Activated gamma-delta T cell (primary cell): ENCODE measurements at places on chromosomes 13 and 19.

DNA sequence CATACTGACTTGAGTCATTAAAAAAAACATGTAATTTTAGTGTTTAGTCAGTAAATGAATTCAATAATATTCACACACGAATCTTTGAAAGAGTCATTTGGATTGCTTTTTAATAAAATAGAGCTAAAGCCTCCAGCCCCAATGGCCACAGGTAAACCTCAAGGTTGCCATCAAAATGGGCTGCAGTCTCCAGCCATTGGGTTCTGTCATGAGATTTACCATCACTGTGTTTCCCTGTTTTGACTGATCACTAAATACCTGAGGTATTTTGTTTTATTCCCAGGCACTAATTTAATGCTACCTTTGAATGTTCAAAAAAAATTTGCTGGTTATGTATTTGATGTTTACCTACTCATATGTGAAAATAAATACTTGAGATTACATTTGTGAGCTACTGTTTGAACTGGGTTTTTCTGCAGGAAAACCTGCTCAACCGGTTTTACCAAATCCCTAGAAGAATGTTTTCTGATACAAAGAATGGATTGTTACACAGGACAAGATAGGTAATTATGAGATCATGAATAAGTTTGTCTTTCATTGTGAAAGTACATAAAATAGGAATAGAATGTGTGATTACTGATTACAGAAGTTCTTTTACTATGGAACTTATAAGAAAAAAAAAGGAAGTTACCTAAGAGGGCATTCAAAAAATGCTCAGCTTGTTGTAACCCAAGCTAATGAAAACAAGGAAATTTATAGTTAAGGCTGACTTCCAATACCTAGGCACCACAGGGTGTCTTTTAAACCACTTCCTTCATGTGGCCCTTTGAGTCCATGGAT, 391.3 kb downstream of the EFNB2 start:
- DNase-seq = no peak

GRCh38 chr19:823565-824121, 1.9 kb upstream of the PLPPR3 start:
- no peak for DNase-seq

GRCh38 chr19:56642711-56643459, at the start of gene SMIM17:
SMIM17 (plus strand) TSS chr19:56643159; CDS start chr19:56645668, 2,509 bp downstream.
- DNase-seq = no peak

DNA sequence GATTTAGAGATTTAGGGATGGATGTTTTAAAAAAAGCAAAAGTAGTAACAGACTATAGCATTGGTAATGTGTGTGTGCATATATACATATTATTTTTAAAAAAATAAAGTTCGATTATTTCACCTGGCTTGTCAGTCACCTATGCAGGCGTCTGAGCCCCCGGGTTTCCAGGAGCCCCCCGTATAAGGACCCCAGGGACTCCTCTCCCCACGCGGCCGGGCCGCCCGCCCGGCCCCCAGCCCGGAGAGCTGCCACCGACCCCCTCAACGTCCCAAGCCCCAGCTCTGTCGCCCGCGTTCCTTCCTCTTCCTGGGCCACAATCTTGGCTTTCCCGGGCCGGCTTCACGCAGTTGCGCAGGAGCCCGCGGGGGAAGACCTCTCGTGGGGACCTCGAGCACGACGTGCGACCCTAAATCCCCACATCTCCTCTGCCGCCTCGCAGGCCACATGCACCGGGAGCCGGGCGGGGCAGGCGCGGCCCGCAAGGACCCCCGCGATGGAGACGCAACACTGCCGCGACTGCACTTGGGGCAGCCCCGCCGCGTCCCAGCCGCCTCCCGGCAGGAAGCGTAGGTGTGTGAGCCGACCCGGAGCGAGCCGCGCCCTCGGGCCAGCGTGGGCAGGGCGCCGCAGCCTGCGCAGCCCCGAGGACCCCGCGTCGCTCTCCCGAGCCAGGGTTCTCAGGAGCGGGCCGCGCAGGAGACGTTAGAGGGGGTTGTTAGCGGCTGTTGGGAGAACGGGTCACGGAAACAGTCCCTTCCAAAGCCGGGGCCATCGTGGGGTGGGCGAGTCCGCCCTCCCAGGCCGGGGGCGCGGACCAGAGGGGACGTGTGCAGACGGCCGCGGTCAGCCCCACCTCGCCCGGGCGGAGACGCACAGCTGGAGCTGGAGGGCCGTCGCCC, 840 bp upstream of the CCNA1 start:
- no peak for DNase-seq

GRCh38 chr13:94997126-94997525, 284.8 kb upstream of the SOX21 start:
- no peak for DNase-seq

DNA sequence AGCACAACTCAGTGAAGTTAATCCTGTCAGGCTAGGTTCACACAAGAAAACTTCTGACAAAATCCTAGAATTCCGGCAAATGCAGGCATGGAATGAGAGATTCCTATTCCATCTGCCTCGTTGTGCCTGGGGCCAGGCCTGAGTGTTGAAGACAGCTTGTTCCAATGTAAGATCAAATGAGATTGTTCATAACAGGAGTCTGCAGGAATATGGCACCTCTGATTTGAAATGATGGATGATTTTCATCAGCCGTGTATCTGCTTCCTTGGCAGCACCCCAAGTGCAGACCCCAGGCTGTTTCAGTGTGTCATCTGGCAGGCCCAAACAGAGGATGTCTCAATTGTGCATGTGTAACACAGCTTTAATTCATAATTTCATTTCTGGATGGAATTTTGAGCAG, 35.3 kb upstream of the SACS start:
- no peak for DNase-seq

DNA sequence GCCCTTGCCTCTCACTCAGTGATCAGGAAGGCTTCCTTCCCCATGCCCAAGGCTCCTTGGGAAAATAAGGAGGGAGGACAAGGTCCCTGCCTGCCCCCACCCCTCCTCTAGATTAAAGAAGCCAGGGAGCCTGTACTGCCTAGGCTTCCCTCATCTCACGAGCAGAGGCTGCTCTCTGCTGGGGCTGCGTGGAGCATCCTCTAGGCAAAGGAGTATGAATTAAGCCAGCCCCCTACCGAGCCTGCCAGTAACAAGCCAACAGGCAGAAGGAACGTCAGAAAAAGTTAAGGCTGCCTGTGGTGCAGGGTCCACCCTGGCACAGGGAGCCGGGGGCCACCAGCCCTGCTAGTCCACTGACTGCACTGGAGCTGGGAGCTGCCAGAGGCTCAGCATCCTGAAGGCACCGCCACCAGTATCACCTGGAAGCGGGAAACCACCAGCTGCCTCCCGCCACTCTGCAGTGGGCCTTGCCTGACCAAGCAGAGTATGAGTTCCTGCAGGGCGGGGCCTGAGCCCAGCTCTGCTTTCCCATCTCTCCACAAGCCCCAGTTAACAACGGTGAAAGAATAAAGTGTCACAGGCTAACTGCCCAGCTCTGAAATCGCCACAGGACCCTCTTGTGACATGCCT, 6.8 kb downstream of the NAPA start:
- DNase-seq = no peak

- no peak for DNase-seq
Measured at GRCh38 chr19:58166708-58167280, 16.1 kb upstream of the ZNF274 start.

DNA sequence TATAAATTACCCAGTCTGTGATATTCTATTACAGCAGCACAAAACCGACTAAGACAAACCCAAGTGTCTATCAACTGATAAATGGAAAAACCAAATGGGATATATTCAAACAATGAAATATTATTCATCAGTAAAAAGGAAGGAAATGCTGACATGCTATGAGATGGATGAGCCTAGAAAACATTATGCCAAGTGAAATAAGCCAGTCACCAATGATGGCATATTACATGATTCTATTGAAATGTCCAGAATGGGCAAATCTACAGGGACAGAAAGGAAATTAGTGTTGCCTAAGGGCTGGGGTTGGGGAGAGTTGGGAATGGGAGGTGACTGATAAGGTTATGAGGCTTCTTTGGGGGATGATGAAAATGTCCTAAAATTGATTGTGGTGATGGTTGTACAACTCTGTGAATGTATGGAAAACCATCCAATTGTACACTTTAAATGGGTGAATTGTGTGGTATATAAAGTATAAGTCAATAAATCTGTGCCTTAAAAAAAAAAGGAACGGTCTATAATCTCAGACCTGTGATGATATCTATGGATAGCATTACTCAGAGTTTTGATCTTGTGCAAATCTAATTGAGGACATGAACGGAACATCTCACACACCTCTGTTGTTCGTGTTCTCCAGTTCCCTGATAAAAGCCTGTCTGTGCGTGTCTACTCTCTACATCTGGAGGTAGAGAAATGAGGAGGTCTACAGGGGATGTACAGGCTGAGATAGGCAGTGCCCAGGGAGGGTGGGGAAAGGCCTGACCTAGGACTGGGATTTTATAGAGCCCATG, 49.0 kb downstream of the TNFRSF19 start:
- DNase-seq = no peak

GRCh38 chr13:76992548-76993001, 694 bp downstream of the CLN5 start:
- DNase-seq = no peak

DNA sequence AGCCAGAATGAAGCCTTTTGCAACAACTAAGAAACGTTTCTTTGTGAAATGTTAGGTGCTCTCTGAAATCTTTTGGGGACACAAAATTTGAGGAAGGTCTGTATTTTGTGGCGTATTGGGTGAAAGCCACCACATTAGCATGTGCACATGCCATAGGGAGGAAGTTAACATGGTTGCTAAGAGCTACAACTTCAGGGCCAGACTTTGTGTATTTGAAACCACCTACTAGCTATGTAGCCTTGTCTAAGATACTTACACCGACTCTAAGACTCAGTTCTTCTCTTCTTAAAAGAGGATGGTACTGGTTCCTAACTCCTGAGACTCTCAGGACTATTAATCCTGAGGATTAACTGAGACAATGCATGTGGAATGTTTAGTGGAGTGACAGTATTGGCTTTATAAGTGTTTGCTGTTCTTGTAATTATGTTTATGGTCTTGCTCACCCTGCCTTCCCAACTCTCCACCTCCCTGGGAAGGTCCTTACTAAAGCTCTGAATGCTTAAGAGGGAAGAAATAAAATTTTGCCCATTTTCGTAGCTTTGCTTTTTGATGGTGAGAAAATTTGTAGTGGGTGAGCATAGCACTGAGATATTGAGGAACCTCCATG, 15.5 kb downstream of the SERP2 start:
- DNase-seq = no peak

DNA sequence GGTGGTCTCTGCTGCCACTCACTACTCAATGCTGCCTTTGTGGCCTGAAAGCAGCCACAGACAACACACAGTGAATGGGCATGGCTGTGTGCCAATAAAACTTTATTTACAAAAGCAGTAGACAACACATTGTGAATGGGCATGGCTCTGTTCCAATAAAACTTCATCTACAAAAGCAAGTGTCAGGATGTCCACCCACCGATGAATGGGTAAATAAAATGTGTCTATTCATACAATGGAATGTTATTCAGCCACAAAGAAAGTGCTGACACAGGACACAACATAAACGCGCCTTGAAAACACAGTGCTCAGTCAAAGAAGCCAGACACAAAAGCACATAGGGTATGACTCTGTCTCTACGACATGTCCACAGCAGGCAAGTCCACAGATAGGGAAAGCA, 20.1 kb downstream of the ZSCAN5A start:
- DNase-seq = no peak

- DNase-seq = no peak
Measured at GRCh38 chr13:85508683-85509329, 290.4 kb downstream of the SLITRK6 start.

- DNase-seq = no peak
Measured at GRCh38 chr19:1874554-1875185, 10.6 kb downstream of the ABHD17A start.

DNA sequence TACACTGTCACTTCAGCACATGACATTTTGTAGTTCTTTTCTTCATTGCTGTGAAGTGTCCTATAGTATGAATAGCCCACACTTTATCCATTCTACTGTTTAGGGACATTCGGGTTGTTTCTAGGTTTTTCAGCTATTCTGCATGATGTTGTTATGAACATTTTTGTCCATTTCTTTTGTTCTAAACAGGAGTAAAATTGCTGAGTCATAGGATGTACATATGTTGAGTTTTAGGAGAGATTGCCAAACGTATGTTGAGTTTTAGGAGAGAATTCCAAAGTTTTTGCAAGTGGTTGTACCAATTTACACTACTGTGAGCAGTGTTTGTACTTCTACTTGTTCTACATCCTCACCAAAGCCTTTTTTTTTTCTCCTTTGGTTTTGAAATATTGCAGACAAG, 115.0 kb downstream of the MTUS2 start:
- no peak for DNase-seq

DNA sequence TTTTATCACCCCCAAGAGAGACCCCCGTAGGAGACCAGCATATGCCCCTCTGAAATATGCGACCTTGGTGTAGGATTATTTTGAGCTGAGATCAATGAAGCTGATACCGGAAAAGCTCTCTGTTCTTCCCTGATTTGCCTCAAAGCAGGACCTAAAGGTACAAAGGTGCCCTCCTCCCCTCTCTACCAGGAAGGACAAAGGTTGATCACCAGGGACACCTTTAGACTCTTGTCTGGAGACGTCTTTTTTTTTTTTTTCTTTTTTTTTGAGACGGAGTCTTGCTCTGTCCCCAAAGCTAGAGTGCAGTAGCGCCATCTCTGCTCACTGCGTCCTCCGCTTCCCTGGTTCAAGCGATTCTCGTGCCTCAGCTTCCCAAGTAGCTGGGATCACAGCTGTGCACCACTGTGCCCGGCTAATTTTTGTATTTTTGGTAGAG, 792 bp upstream of the PEX11G start:
- no peak for DNase-seq

DNA sequence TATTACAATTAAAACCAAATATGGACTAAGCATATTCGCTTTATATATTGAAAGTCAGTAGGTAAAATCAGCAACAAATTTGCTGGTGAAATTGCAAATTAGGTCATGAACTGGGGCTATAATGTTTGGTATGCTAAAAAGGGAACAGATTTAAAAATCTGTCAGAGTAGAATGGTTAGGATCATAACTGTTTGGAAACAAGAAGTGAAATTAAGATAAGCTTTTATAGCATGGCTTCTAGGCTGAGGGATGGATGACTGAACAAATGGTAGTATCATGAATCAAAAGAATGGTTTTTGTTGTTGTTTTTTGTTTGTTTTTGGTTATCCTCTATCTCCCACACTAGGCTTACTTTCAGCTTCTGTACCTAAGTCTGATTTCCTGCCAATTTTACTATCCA, 1090.4 kb downstream of the PCDH9 start:
- DNase-seq = no peak

- no peak for DNase-seq
Measured at GRCh38 chr13:48944221-48944620, 31.5 kb upstream of the FNDC3A start.

GRCh38 chr19:54420383-54421168, 5.3 kb downstream of the TTYH1 start:
- DNase-seq = no peak

- no peak for DNase-seq
Measured at GRCh38 chr19:38210458-38210987, 13.5 kb downstream of the DPF1 start.

- DNase-seq = no peak
Measured at GRCh38 chr19:16527334-16527935, 14.8 kb downstream of the CHERP start.

DNA sequence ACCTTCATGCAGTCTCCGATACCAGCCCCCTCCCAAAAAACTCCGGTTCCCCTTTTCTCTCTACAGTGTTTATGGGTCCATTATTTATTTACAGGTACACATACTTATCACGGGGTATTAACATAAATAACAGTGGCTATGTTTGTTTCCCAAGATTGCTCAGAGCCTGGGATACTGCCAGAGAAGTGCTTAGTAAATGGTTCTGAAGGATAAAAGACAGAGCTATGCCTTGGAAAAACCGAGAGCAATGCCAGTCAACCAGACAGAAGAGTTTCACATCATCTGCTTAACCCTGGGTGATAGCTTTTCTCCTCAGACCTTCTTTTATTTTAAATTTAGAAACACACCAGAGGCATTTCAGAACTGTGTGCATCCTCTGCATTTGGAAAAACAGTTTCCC, 61.3 kb downstream of the NUFIP1 start:
- DNase-seq = no peak
